SK-MEL-5 (cell line): ENCODE measurements at places on chromosomes 2 and 18.
A peak's percentile ranks its signal among the peaks of the same experiment; 100 is the strongest.

DNA sequence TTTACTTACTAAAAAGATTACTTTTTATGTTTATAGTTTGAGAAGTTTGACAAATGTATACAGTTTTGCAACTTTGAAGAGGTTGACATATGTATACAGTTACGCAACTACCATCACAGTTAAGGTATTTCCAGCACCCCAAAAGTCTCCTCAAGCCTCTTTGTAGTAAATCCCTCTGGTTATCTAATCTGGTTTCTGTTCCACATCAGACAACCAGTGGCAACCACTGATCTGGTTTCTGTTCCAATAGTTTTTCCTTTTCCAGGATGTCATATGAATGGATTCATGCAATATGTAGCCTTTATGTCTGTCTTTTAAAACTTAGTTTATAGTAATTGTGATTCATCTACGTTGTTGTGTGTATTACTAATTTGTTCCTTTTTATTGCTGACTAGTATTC lies 23.5 kb downstream of the IFIH1 start:
- no peak for DNase-seq

GRCh38 chr18:51757255-51757924 lies 559.9 kb upstream of the MEX3C start:
- DNase-seq: no peak

DNA sequence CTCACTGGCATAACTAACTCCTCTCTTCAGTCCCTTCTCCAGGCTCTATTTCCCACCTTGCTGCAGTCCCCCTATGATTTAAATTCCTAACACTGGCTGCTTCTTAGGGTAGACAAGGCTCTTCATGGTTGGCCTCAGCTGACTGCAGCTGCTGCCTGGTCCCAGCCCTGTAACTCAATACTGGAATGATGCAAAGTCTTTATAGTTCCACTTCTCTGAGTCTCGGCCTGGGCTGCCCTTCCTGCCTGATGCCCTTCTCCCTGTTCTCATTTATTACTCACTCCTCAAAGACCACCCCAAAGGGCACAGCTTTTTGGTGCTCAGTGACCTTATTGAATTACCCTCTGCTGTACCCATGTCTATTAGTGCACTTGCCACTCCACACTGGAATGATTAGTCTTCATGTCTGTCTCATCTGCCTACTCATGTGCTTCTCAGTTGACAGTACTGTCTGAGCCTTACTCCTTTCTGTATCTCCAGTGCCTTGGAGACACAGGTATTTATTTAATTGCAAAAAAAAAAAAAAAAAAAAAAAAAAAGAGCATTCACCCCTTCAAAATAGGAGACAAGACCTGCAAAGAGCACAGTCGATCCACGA lies 199.4 kb upstream of the REV1 start:
- DNase-seq: no peak

DNA sequence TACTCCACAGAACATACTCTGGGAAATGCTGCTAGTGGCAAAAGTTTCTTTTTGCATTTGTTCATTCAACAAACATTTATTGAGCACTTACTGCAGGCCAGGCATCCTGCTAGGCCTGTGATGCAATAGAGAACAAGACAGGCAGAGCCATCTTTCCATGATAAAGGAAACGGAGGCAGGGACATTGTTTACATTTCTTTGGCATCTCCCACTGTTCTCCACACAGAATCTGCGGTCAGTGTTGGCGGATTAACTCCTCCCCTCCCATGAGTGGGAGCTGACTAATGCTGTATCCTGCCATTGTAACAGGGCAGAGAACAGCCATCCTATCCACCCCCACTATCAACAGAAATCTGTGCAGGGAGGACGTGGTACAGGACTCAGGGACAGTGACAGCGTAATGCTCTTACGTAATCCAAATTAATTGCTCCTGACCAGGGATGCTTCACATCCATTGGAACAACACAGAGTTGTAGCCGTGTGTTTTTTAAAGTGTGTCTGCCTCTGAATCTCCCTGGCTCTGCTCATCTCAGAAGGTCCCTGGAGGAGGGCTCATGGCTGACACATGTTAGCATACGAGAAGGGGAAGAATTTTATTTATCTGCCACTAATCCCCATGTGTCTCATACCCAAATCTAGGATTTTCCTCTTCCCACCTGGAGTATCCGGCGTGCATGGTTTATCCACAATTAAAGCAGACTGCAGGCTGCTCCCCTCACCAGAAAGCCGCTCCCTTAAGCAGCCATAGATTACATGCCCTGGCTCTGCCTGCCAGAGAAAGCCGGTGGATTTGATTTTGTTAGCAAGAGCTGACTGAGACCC lies 32.3 kb downstream of the STEAP3 start:
- DNase-seq: peak; percentile 41
